A549 treated with GW870086 at 1 μM for 4 hours (cell line): ENCODE measurements at places on chromosomes 2 and 18. TPM values are rescaled to one million over a fixed set of nuclear protein-coding genes. Genes with fewer than 3 reads are reported as not detected.

The OR6B2 gene
- not detected in 5 replicates for total RNA-seq

The SLC40A1 gene
- 1.7 to 2.2 TPM (median 2.0 TPM) in 5 replicates for total RNA-seq

The MERTK gene
- total RNA-seq, result 1.5 to 2.2 TPM (median 1.7 TPM) in 5 replicates

The XIRP2 gene
- not detected in 5 replicates for total RNA-seq

The PKDCC gene
- total RNA-seq, result 17.2 to 22.3 TPM (median 20.3 TPM) in 5 replicates
